ENCODE measurements at places on chromosomes 5 and 9.

DNA sequence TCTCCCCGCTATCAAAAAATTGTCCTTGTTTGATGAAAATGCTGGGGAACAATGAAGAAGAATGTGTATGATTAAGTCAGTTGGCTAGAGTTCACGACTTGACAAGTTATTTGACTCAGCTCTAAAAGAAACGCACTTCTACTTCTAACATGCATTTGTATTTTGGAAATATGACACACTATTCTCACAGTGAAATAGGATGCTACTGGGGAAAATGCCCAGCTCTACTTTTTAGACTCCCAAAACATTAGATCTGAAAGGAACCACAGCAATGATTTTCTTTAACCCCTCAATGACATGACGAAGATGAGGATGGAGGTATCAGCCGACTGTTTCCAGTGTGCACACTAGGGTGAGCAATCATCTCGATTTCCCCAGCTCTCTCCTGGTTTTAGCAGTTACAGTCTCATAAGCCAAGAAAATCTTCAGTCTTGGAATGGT lies 83.6 kb upstream of the PCSK1 start:
- no peak for DNase-seq

GRCh38 chr9:36142510-36143244 lies 6.1 kb downstream of the GLIPR2 start:
- DNase-seq: peak; percentile 25

- DNase-seq: peak; percentile 38
These were observed 2.6 kb upstream of the GCNT1 start for GRCh38 chr9:76456202-76456926.

- no peak for DNase-seq
These were observed 68.9 kb upstream of the ANKRD55 start for GRCh38 chr5:56302027-56302426.

GRCh38 chr9:114084282-114085073 lies 6.4 kb upstream of the AMBP start:
- DNase-seq: no peak

GRCh38 chr5:135392256-135392655 lies 6.8 kb downstream of the MACROH2A1 start:
- DNase-seq: no peak

GRCh38 chr5:1760656-1761452 lies 38.8 kb downstream of the MRPL36 start:
- DNase-seq: no peak

GRCh38 chr5:135877570-135878155 lies 18.0 kb downstream of the IL9 start:
- no peak for DNase-seq

DNA sequence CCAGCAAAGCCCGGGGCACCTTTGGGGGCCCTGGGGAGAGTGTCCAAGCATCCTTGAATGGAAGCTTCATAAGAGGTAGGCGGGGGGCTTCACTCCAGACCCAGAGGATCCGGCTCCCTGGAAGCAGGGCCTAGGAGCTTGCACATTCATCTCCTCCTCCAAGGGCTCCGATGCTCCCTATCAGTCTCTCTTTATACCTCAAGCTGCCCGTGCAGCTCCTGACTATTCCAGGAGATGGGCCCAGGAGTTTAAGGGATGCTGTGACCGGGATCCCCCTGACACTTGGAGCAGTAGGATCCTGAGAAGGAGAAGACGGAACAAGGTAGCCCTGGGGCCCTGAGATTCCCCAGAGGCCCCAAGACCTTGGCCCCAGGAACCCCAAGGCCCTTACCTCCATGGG lies 25.9 kb downstream of the CSF1R start:
- DNase-seq: no peak

DNA sequence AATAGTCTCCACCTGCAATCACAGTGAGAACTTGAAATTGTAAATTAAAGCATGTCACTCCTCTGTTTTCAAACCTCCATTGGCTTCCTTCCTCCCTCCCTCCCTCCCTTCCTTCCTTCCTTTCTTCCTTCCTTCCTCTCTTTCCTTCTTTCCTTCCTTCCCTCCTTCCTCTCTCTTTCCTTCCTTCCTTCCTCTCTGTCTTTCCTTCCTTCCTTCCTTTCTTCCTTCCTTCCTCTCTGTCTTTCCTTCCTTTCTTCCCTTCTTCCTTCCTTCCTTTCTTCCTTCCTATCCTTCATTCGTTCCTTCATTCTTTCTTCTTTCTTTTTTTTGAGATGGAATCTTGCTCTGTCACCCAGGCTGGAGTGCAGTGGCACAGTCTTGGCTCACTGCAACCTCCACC lies 595.0 kb upstream of the ZNF608 start:
- DNase-seq: no peak

DNA sequence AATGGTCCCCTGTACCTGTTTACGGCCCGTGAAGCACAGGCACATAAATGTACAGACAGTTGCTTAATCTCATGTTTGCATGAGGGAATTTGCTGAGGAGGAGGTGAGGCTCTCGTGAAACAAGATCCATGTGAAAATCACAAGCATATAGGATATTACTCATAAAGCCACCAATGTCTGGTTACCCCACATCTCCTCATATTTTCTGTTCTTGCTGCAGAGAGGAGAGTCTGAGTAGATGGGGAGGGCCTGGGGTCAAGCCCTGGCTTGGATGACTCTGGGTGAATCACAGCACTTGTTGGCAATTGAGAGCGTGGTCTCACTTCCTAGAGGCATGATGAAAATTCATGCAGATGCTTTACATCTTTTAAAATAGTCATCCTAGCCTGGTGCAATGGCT lies 975 bp downstream of the AGXT2 start:
- DNase-seq: no peak

- no peak for DNase-seq
These were observed 87.9 kb downstream of the EQTN start for GRCh38 chr9:27209034-27209433.

DNA sequence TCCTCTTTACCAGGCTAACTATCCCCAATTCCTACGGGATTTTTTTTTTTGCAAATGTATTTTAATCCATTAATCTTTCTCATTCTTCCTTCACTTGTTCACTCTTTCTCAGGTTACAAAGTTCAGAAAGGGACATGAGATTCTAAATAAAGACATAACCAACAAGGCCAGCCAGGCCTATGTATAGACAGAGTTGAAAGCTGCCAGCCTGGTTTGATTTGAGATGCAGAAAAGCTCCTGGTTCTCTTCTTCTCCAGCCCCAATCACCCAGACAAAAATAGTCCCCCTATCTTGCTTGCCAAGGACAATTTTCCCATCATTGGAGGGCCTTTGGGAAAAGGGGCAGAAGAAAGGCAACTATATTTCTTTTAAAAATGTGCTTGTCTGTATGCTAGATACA lies 398.8 kb downstream of the NFIB start:
- DNase-seq: no peak

DNA sequence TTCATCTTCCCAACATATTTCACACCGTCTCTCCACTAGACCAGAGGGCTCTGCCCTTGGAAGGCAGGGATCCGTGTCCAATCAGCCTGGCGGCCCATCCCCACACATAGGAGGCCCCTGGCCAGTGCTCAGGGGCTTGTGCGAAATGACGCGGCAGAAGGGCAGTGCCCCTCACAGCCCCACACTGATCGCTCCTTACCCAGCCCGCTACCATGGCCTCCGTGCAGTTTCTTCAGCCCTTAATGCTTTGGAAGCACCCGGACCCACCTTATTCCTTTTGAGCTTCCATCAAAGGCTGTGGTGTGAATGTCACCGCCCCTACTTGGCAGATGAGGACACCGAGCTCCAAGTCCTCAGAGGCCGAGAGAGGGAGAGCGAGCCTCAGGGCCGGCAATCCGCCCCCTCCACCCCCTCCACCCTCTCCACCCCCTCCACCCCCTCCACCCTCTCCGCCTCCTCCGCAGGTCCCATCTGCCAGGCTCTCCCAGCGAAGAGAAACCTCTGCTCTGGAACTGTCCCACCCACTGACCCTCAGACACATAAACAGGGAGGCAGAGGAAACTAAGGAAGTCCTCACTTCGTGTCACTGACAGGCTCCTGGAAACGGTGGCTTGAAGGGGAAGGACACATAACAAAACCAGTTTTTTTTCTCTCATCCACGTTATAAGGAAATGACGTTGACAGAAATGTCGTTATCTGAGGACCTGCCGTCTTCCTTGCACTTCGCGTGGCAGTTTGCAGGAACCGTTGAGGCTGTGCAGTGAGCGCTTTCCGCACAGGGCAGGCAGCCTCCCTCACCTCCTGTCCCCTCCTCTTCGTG lies 13.9 kb downstream of the QSOX2 start:
- peak; percentile 13 for DNase-seq

DNA sequence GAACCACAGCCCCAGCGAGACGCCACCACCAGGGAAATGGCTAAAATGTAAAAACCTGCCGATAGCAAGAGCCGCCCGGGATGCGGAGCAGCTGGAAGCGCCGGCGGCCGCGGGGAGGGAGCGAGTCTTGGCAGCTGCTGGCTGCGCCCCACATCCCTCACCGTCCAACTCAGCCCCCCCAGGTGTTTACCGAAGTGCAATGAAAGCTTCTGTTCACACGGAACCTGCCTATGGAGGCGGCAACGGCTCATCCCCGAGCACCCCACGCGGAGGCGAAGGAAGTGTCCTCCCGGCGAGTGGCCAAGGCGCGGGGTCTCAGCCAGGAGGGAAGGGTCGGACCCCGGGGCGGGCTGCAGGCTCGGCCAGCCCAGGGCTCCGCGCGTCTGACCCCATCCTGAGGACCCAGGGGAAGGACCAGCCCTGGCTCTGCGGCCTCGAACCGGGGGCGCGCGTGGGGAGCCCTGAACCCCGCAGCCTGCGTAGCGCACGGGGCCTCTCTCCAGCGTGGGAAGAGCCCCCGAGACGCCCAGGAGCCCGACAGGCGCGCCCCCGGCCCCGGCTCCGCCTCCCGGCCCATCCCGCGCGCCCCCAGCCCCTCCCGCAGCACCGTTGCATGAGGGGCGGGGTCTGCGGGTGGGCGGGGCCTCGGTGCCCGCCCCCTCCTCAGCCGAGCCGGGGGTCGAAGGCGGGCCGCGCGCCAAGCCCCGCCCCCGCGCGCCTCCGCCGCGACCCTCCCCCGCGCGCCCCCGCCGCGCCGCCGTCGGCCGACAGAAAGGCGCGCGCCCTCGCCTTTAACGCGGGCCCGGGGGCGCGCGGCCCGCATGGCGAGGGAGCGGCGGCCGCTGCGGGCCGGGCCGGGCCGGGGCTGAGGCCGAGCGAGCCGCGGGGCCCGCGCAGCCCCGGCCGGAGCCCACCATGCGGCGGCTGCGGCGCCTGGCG lies at the start of gene DIPK1B:
DIPK1B (plus strand) TSS at position 822 of the 939 bp plus-strand sequence; CDS start at position 916, 94 bp downstream.
- DNase-seq: no peak

DNA sequence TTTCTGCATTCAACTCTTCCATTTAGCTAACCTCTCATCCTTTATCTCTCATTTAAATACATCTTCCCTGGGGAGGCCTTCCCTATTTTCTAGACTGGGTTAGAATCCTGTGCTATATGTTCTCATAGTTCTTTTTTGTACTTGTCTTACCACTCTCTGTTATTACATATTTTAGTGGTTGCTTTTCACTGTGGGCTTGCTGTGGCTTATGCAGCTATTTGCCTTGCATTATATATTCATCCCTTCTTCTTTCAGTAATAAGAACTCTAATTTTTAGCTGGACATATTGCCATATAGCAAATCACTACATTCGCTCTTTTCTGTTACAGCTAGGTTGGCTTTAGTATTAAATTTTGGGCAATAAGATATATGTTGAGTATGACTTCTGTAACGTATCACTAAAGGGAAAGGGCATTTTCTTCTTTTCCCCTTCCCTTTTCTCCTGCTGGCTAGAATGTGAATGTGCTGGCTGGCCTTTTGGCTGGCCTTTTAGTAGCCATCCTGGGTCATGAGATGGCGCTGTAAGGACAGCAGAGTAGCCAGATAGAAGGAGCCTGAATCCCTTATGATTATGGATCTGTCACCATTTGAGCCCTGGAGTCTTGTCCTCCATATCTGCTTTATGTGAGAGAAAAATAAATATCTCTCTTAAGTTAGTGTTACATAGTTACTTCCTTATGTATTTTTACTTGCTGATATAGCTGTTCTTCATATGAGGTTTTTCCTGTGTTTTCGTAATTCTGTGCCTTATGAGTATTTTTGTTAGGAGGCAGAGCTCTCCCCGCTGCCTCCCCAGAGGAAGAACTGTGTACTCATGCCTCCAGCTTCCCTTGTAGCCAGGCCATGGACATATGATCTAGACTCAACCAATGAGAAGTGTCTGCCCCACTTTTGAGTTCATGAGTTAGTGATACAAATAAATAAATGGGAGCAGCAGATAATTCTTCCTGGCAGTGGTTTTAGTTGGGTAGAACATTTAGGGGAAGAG lies 65.8 kb downstream of the NDUFAF2 start:
- no peak for DNase-seq

GRCh38 chr5:141529002-141529401 lies 40.1 kb downstream of the PCDHGC5 start:
- DNase-seq: no peak

DNA sequence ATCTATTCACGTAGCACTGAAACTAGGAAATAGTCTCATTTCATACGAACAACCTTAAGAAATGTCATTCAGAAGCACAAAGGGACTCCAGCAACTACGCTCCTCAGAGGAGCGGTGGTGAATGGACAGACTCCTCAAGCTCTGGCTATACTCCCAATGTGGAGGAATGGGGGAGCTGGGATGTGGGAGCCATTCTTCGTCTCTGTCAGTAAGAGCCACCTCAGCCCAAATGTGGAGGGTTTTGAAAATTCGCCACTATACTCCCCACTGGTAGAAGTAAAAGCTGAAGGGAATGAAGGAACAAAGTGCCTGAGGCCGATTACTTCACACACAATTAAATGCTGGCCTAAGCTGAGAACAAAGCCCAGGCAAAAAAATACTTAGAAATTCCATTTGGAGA lies 96.3 kb downstream of the ADAMTS12 start:
- no peak for DNase-seq

DNA sequence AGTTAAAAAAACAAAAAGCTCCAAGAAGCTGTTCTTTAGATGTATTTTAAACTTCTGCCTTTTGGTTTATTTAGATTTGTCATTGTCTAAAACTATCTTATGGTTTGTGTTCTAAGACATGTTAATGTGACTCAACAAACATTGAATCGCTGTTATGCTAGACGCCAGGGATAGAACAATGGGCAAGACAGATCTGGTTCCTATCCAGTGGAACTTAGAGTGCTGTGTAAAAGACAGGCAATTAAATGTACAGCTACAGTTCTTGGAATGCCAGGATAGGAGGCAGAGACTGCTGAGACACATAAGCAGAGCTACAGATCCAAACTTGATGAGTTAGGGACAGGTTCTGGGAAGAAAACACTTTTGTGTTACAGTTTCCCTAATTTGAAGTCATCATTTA lies 22.4 kb downstream of the LYRM7 start:
- no peak for DNase-seq

DNA sequence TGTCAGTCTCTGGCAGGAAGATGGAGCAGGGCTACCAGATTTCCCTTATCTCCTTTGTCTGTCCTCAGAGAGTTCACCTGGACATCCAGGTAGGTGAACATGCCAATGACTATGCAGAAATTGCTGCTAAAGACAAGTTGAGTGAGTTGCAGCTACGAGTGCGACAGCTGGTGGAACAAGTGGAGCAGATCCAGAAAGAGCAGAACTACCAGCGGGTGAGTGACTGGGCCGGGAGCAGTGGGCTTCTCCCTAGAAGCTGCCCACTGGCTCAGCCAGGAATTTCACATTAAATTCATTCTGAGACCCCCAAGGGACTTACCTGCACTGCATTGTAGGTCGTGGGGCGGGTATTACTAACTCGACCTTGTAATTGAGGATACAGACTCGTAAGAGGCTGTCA lies 2.1 kb downstream of the TMED9 start:
- DNase-seq: no peak

- no peak for DNase-seq
These were observed 69.0 kb downstream of the TJP2 start for GRCh38 chr9:69243116-69243515.

GRCh38 chr9:13387734-13388067 lies 108.2 kb upstream of the MPDZ start:
- DNase-seq: no peak

GRCh38 chr9:72588336-72588735 lies 66.9 kb downstream of the TMC1 start:
- DNase-seq: no peak

GRCh38 chr5:65013166-65013565 lies 244.4 kb downstream of the CWC27 start:
- no peak for DNase-seq
